HCT116 (cell line): ENCODE measurements at places on chromosomes 1 and 21.

GRCh38 chr1:49160677-49161076 lies 384.0 kb upstream of the BEND5 start:
- DNase-seq: no peak

DNA sequence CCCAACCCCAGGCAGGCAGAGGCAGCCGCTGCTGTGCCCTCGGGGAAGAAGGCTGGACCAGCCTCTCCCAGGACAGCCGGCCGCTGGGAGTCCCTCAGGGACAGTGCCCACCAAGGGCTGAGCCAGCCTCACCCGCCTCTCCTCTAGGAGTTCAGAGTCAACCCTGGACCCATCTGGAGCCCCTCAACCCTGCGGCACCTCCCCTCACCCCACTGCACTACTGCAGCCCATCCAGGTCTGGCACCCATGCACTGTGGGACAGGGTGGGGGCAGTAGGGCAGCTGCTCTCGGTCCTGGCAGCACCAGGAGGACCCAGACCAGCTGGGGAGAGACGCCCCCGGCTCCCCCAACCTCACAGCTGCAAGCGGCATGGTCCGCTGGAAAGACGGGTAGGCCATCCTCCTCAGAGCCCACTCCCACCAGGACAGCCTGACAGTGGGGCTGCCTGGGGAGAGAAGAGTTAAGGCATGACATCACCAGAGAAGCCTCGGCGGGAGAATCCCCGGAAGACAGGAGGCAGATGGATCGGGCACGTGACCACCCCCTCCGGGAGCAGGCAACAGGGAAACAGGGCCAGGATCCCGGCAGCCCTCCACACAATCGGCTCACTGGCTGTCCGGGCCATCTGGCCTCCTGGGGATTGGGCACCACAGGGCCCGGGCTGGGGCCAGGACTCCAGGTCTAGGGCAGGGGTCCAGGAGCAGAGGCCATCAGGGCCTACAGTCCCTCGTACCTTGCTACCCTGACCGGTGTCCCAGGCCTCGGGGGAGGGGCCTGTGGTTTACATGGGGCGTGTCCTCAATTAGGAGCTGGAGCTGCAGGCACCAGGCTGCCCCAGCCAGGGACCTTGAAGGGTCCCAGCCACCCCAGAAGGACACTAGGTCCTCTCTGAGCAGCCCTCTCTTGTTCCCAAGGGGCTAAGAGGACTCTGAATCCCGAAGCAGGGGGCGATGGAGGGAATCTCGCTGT lies 3.1 kb downstream of the ACAP3 start:
- DNase-seq: no peak

DNA sequence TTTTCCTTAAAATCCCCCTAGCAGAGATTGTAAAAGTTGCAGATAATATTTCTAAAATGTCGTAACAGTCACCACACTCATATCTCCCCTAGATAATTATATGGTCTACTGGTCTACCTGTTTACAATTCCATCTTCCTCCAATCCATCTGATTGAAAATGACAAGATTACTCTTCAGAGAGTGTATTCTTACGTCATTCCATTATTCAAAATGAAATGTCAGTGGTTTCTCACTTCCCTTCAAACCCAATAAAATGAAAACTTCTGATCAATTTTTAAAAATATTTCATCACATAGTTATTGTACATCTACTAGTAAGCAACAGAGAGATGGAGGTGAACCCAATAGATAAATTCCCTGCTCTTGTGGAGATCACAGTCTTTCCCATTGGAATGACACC lies 202.2 kb upstream of the C8B start:
- DNase-seq: no peak

DNA sequence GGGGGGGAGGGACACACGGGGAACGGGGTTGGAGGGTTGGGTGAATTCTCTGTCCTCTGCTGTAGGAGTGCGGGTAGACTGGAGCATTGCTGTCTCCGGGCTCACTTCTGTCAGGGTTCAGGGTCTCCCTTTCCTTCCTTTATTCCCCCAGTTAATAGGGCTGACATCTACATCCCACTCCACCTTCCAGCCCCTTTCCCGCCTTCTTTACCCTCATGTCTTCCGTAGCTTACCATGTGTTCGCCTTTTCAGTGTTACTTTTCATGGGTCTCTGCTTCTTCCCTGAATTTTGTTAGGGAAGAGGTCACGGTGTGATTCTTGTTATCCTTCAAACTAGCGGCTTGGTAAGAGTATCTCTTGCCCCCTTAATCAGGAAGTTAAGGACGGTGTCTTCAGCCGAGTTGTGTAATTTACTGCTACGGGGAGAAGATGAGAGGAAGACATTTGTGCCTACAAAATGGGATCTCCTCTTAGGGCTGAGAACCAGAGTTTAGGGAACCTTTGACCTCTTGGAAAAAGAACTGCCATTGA lies 917 bp downstream of the RAP1A start:
- no peak for DNase-seq

DNA sequence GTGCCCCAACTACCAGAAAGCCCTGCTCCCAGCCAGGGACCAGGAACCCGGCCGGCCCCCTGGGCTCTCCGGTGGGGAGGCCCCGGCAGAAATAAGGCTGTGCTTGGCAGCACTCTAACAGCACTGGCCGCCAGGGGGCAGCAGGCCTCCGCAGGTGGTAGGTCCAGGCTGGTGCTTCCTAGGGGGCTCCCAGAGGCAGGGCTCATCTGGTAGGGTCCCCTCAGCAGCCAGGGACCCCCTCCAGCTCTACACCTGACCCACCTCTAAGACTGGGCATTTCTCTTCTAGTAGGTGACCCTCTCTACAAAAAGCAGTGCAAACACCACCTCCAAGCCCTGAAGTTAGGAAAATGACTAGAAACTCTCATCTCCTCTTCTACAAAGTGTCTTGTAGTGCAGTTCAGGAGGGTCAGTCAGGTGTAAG lies 85.6 kb downstream of the STUM start:
- DNase-seq: peak; percentile 39
